ENCODE measurements at places on chromosomes 13 and 19. TPM values are rescaled to one million over a fixed set of nuclear protein-coding genes. Genes with fewer than 3 reads are reported as not detected.

GRCh38 chr13:91657283-91657682, 258.9 kb downstream of the GPC5 start:
- no peak overlapping the region for H3K4me3 ChIP-seq
- no peak for DNase-seq
- H3K4me1 ChIP-seq = no peaks in the 10 kb centered on the region
- H3K27me3 ChIP-seq = no peaks in the 10 kb centered on the region
- no peaks in the 10 kb centered on the region for H3K36me3 ChIP-seq

DNA sequence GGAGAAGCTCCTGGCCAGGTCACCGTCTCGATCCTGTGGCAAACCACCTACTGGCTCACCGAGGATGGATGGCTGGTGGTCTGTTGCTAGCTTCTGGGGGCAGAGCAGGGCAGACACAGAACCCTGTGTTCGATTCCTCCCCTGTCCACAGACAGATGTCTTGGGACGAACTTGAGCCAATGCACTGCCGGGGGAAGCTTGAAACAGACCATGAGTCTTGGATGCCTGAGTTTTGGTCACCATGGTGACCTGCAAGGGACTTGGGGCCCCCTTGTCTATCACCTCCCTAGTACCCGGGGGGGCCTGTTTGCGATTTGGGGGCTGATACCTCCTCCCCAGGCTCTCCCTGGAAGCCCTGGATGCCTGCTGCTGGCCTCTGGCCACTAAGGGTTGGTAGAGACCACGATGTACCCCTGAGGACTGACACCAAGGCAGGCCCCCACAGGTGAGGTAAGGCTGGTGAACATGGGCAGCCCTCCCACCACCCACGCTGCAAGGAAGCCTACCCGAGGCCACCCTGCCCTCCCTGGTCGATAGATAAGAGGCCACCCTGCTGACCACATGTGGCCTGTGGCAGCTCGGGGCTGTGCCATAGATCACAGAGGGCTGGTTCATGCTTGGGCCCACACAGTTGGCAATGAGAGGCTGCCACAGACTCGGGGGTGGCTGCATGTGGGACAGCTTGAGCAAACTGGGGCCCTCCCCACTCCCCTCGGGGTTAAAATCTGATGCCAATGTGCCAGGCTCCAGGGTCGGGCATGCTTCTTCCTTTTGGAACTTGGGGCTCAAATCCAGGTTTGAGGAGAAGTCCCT, 10.7 kb downstream of the IQCN start:
- H3K4me3 ChIP-seq = no peak overlapping the region
- no peaks in the 10 kb centered on the region for H3K27me3 ChIP-seq
- H3K4me1 ChIP-seq = peaks cover 7% of the 10 kb centered on the region
- DNase-seq = peak; percentile 23
- no peak overlapping the region for H3K27ac ChIP-seq

GRCh38 chr13:41960211-41960636, 685 bp downstream of the VWA8 start:
- no peaks in the 10 kb centered on the region for H3K27me3 ChIP-seq
- peaks cover 23% of the 10 kb centered on the region for H3K4me1 ChIP-seq
- DNase-seq = no peak
- H3K27ac ChIP-seq = peak overlapping the region; percentile 93
- peak overlapping the region; percentile 92 for H3K4me3 ChIP-seq

The IGFLR1 gene
- 63.4 TPM for total RNA-seq

The ADAMTS10 gene
- 40.3 TPM for total RNA-seq
